ENCODE measurements at places on chromosomes 7 and 10.

DNA sequence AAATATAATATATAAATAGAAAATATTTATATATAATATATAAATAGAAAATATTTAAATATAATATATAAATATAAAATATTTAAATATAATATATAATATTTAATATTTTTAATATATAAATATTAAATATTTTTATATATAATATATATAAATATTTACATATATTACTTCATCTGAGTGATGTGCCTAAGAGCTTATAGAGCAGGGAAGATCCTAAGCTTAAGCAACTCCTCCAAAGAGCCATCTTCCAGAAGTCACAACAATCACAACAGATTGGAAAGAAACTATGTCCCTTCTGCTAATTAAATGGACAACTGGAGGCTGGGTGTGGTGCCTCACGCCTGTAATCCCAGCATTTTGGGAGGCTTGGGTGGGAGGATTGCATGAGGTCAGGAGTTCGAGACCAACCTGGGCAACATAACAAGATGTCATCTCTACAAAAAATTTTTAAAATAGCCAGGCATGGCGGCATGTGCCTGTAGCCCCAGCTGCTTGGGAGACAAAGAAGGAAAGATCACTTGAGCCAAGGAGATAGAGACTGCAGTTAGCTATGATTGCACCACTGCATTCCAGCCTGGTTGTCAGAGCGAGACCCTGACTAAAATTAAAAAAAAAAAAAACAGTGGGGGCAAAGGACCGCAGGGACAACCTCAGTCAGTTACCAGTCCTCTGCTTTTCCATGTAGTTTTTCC lies 198.7 kb downstream of the SKIDA1 start:
- no peak for DNase-seq

DNA sequence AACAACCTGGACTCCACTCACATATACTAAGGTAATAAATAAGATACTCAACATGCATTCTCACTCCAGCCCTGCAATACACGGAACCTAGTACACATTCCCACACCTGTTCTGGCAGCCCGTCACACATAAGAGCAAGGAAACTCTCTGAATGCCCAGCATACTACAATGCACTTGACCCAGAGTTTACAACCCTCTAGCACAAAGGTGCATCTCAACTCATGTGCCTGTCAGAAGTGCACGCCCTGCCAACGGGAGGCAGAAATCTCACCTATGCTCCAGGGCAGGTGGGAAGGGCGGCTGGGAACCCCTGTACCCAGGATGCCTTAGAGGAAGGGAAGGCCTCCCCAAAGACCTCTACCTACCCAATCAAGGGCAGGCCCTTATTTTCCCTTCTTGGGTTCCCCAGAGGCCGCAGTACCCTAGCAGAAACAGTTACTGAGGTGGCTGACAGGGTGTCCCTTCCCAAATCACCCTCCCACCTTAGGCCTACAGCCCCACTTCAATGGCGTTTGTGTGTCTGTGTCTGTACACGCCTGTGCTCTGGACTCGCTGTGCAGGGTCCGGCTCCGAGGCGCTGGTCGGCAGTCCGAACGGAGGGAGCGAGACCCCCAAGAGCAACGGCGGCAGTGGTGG lies 2.0 kb downstream of the EVX1 start:
- no peak for DNase-seq

GRCh38 chr10:75294031-75294437 lies 58.3 kb upstream of the COMTD1 start:
- DNase-seq, result peak; percentile 34

- peak; percentile 61 for DNase-seq
These were observed 2.8 kb downstream of the MCU start for GRCh38 chr10:72694476-72695369.

- DNase-seq, result no peak
These were observed 1370.6 kb upstream of the LRRTM3 start for GRCh38 chr10:65555192-65555591.

DNA sequence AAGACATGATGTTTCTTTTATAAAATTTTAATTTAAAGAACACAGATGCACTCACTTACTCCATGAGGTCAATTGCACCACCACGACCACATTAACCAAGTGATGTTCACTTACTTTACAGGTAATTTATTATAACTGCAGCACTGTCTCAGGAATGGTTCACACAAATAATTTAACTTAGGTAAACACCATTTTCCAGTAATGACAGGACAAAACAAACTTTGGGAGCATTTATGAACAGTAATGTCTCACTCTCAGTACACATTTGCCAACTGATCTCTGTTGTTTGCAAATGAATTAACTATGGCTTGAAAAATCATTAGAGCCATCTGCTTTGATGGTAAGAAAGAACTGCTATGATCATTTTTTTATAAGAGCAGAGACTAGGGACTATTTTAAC lies 150.4 kb downstream of the ETV1 start:
- no peak for DNase-seq

GRCh38 chr10:128345353-128345752 lies 219.1 kb upstream of the MKI67 start:
- DNase-seq, result no peak

DNA sequence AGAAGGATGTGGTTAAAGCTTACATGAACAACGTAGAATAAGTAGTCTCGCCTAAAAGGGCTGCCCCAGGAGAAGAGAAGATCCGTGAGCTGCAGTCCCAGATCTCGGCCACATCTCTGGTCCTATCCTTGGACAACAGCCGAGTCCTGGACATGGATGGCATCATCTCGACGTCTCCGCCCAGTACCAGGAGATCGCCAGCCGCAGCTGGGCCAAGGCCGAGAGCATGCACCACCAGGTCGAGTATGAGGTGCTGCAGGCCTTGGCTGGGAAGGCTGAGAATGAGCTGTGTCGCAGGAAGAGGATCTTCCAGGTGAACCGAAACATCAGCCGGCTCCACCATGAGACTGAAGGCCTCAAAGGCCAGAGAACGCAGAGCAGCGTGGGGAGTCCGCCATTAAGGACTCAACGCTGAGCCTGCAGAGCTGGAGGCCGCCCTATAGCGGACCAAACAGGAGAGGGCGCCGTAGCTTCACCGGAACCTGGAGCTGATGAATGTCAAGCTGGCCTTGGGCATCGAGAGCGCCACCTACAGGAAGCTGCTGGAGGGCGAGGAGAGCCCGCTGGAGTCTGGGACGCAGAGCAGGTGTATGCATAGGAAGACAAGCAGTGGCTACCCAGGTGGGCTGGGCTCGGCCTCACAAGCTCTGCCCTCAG lies 22.2 kb downstream of the LIPK start:
- DNase-seq, result no peak

GRCh38 chr7:774161-775109 lies 47.4 kb upstream of the PRKAR1B start:
- DNase-seq, result no peak

Data from fibroblast of skin of back (primary cell).